Caco-2 (cell line): ENCODE measurements at places on chromosomes 11 and 22.

DNA sequence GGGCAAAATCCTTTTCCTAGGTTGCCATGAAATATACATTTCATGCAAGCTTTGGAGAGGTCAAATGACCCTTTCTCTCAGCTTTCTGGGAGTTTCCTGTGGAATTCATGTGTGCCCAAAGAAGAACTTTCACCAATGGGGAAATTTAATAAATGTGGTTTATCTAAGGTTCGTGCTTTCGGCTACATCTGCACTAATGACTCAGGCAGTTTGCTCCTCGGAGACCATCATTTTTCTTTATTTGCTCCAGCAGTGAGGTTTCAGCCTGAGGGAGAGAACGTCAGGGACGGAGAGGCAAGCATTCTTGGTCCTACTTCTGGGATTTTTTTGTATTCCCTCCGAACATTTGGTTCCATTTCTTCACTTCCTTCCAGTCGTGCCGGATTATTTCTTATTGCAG is 85.2 kb downstream of the FLI1 start:
- no peak for DNase-seq
- H3K4me1 ChIP-seq = no peaks in the 10 kb centered on the region
- no peak overlapping the region for H3K27ac ChIP-seq
- no peaks in the 10 kb centered on the region for H3K36me3 ChIP-seq
- H3K27me3 ChIP-seq = no peaks in the 10 kb centered on the region
- no peak overlapping the region for H3K4me3 ChIP-seq

DNA sequence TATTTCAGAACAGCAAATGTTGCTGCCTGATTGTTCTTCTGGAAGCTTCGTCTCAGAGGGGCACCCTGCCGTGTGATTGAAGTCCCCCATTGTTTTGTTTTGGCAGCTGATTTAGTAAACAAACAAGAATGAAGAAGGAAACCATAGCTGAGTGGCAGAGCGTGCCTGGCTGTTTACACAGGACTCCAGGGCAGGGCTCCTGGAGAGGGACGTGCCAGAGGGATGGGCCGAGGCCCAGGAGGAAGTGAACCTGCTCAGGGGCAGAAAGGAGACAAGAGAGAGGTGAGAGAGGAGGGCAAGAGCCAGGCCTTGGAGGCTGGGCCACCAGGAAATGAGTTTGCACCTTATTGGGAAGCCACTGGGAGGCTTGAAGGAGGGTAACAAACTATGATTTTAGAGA is 85.5 kb upstream of the B3GAT1 start:
- no peaks in the 10 kb centered on the region; the same call in 1 of the 2 replicates for H3K27me3 ChIP-seq
- no peak overlapping the region for H3K4me3 ChIP-seq
- no peaks in the 10 kb centered on the region for H3K4me1 ChIP-seq
- no peaks in the 10 kb centered on the region for H3K36me3 ChIP-seq
- no peak overlapping the region for H3K27ac ChIP-seq

GRCh38 chr11:34860034-34860433 is 56.1 kb downstream of the APIP start:
- no peak overlapping the region for H3K4me3 ChIP-seq
- DNase-seq = no peak
- H3K27ac ChIP-seq = no peak overlapping the region
- no peaks in the 10 kb centered on the region for H3K27me3 ChIP-seq
- H3K36me3 ChIP-seq = no peaks in the 10 kb centered on the region

- peaks cover 8% of the 10 kb centered on the region for H3K36me3 ChIP-seq
- peaks cover 33% of the 10 kb centered on the region for H3K4me1 ChIP-seq
- H3K4me3 ChIP-seq = no peak overlapping the region
- H3K27ac ChIP-seq = no peak overlapping the region
- peak; percentile 79 for DNase-seq
These were observed 15.2 kb downstream of the TRIM3 start for GRCh38 chr11:6458352-6459098.

DNA sequence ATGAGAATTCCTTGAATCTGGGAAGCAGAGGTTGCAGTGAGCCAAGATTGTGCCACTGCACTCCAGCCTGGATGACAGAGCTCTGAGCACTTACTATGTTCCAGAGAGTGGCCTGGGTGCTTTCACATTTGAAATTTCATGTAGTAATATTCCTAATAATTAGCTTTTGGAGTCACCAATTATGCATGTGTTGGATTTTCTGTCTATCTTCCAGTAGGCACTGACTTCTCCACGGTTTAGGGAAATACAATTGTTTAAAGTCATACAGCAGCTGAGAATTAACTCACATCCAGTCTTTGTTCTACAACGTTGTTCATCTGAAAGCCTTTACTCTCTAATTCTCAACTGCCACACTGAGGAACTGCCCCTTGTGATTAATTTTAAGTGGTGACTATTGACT is 150.2 kb downstream of the CSNK2A3 start:
- no peaks in the 10 kb centered on the region for H3K36me3 ChIP-seq
- no peaks in the 10 kb centered on the region for H3K4me1 ChIP-seq
- DNase-seq = no peak
- no peak overlapping the region for H3K27ac ChIP-seq

GRCh38 chr11:33689501-33689900 is 11.1 kb downstream of the C11orf91 start:
- H3K27me3 ChIP-seq = no peaks in the 10 kb centered on the region
- no peaks in the 10 kb centered on the region for H3K36me3 ChIP-seq
- no peak for DNase-seq

- no peaks in the 10 kb centered on the region for H3K36me3 ChIP-seq
- H3K4me1 ChIP-seq = peaks cover 48% of the 10 kb centered on the region
- no peak overlapping the region for H3K27ac ChIP-seq
- H3K4me3 ChIP-seq = no peak overlapping the region
These were observed 93.2 kb downstream of the PLEKHA7 start for GRCh38 chr11:16921019-16921418.

GRCh38 chr11:33690290-33691065 is 10.1 kb downstream of the C11orf91 start:
- peaks cover 14% of the 10 kb centered on the region for H3K4me1 ChIP-seq
- no peaks in the 10 kb centered on the region for H3K36me3 ChIP-seq
- H3K27me3 ChIP-seq = no peaks in the 10 kb centered on the region

DNA sequence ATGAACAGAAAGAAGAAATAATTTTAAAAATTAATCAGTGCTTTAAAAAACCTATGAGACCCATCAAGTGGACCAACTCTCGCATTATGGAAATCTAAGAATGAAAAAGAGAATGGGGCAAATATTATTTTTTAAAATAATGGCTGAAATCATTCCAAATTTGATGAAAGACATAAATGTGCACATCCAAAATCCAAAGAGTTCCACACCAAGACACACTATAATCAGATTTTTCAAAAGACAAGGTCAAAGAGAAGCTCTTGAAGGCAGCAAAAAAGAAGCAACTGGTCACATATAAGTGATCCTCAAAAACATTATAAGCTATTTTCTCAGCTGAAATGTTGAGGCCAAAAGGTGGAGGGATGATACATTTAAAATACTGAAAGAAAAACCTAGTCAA is 85.3 kb downstream of the ARHGAP32 start:
- DNase-seq = no peak
- no peak overlapping the region for H3K4me3 ChIP-seq
- H3K27me3 ChIP-seq = no peaks in the 10 kb centered on the region
- no peak overlapping the region for H3K27ac ChIP-seq
- H3K36me3 ChIP-seq = no peaks in the 10 kb centered on the region; the same call in 1 of the 2 replicates

- no peaks in the 10 kb centered on the region for H3K36me3 ChIP-seq
- H3K27ac ChIP-seq = no peak overlapping the region
- H3K4me1 ChIP-seq = no peaks in the 10 kb centered on the region
- no peaks in the 10 kb centered on the region for H3K27me3 ChIP-seq
- H3K4me3 ChIP-seq = no peak overlapping the region
- no peak for DNase-seq
These were observed 2373.1 kb upstream of the RAG2 start for GRCh38 chr11:38971141-38971540.

DNA sequence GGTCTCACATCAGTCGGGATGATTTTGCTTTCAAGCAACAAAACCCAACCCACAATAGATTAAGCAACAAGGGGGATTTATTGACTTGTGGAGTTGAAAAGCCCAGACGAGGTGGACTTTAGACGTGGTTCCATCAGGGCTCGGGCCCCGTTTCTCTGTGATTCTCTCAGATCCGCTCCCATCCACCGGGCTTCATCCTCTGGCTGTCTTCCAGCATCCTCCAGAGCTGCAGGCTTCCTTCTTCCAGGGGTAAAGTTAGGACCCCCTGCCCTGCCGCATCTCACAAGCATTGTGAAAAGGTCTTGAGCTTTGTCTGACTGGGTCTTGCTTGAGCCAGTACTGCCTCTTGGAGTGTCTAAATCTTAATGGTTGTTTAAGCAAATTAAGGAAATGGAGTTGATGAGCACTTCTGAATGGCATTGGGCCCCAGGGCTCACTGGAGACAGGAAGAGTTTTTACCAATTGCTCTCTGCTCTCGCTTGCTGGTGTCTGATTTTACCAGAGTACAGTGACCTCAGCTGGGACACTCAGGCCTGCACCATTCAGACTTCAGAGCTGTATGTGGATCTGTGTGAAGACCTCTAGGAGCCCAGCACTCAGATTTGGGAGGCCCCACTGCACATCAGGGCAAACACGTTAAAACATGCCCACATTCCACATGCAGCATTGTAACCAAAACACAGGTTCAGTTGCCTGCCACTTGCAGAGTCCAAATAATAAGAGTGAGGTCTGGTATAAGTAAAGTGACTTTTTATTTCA is 13.5 kb upstream of the FTH1 start:
- peaks cover 17% of the 10 kb centered on the region for H3K4me1 ChIP-seq
- no peak overlapping the region for H3K4me3 ChIP-seq
- no peaks in the 10 kb centered on the region for H3K27me3 ChIP-seq
- no peaks in the 10 kb centered on the region for H3K36me3 ChIP-seq

DNA sequence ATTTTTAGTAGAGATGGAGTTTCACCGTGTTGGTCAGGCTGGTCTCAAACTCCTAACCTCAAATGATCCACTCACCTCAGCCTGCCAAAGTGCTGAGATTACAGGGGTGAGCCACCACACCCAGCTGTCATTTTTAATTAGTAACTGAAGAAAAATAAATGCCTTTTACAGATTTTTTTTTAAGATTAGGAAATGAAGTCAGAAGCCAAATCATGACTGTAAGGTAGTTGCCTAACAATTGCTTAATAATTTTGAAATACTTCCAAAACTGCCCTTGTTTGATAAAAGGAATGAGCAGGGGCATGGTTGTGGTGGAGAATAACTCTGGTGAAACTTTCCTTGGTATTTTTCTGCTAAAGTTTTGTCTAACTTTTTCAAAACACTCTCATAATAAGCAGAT is 98.9 kb upstream of the SLC5A12 start:
- no peaks in the 10 kb centered on the region for H3K36me3 ChIP-seq
- H3K27me3 ChIP-seq = no peaks in the 10 kb centered on the region
- H3K27ac ChIP-seq = no peak overlapping the region
- H3K4me3 ChIP-seq = no peak overlapping the region
- DNase-seq = no peak

GRCh38 chr22:18032455-18033101 is 8.2 kb upstream of the MICAL3 start:
- H3K4me3 ChIP-seq = no peak overlapping the region
- H3K27me3 ChIP-seq = no peaks in the 10 kb centered on the region
- no peaks in the 10 kb centered on the region for H3K4me1 ChIP-seq
- no peak for DNase-seq
- no peak overlapping the region for H3K27ac ChIP-seq

DNA sequence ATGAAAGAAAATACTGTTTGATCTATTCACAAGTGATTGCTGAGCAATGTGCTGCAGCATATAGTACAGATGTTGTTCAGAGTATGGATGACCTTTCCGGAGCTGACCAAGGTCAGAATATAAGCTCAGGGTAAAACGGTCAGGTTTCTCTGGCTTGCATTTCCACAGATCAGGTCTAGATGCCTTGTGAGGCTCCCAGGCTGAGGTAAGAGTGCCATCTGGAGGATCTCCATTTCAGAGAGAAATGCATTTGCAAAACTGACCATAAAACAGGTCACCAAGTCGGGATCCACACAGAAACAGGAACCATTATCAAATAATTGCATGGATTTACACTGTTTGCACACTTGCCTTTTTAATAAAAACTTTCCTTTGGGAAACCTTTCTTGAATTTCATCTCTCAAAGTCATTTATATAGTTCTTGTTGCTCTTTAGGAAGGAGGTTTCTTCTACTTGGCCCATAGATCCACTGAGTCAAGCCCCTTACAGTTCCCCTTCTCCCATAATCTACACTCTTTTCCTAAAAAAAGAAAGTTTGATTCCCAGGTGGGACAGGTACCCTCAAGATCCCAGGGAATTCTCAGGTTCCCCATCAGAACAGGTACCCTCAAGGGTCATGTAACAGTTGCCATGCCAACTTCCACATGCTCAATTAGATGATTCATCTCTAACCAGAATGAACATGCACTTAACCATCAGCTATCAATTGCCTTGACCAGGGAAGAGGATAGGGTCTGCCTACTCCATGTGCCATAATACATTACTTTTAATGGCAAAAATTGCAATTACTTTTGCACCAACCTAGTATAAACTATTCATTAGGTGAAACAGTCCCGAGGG is 25.0 kb upstream of the TMPRSS5 start:
- H3K4me1 ChIP-seq = peaks cover 45% of the 10 kb centered on the region
- no peak overlapping the region for H3K27ac ChIP-seq
- H3K36me3 ChIP-seq = peaks cover 3% of the 10 kb centered on the region; the same call in 1 of the 2 replicates
- no peak overlapping the region for H3K4me3 ChIP-seq

DNA sequence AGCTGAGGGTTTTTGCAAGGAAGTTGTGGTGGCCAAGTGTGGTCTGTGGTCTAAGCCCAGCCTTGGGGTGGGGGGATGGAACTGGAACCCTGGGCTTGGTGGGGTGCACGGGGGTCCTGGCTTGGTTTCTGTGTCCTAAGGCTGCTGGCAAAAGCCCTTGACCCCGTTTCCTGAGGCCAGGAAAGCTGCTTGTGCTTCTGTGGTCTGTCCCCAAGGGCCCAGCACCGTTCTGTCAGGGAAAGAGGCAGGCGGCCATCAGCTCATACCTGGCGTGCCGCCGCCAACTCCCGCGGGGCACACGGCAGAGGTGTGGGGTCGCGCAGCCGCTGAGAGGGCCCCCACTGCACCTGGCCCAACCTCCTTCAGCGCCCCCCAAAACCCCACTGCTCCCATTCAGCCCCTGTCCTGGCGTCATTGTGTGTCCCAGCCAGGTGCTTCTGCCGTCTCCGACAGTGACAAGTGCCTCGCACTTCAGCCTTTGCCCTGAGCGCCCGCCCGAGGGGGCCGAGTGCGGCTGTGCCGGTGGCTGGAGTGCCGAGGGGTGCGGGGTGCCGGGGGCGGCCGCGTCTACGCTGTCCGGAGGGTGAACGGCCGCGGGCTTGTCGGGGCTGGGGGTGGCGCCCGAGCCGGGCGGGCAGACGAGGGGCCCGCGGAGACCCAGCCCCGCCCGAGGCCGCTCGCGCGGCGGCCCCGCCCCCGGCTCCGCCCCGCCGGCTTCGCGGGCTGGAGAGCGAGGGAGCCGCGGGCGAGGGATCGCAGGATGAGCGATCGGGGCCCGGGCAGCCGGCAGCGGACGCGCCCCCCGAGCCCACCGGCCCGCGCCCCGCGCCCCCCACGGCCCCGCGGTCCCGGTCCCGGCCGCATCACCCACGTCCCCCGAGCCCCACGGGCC is at the start of gene CNIH2:
TSS of gene CNIH2 (plus strand) at position 705 of the 892 bp plus-strand sequence. CDS start 282 bp downstream, outside the sequence.
- peaks cover 11% of the 10 kb centered on the region for H3K4me1 ChIP-seq
- peak within 1 kb of the TSS; percentile 56 for H3K4me3 ChIP-seq
- peaks cover 5% of the 10 kb centered on the region for H3K36me3 ChIP-seq
- peak within 1 kb of the TSS; percentile 43 for H3K27ac ChIP-seq
